ENCODE measurements at places on chromosomes 12 and 14. TPM values are rescaled to one million over a fixed set of nuclear protein-coding genes. Genes with fewer than 3 reads are reported as not detected.

Gene ATP2B1
- total RNA-seq = 45.5 TPM

Gene GNG2
- 6.3 TPM for total RNA-seq

Gene HSPB8
- 1,236 TPM for total RNA-seq

Gene TEX52
- not detected for total RNA-seq
